ENCODE measurements at places on chromosomes 3 and 15. TPM values are rescaled to one million over a fixed set of nuclear protein-coding genes. Genes with fewer than 3 reads are reported as not detected.
A peak's percentile ranks its signal among the peaks of the same experiment; 100 is the strongest.

The ADAMTSL3 gene
- not detected for total RNA-seq

The VIPR1 gene
- not detected for total RNA-seq

The ADAMTS9 gene
- 0.22 TPM for total RNA-seq

The CNBP gene
- 228 TPM for total RNA-seq

The WDR93 gene
- 0.21 TPM for total RNA-seq

The P2RY1 gene
- total RNA-seq, result not detected

The CLRN1 gene
- not detected for total RNA-seq

The SLC38A3 gene
- not detected for total RNA-seq

The BOC gene
- total RNA-seq, result 12.9 TPM

The ATP8B4 gene
- total RNA-seq, result 0.81 TPM

The COL6A6 gene
- not detected for total RNA-seq

The VGLL3 gene
- total RNA-seq, result 113 TPM

The ADPRH gene
- 0.17 TPM for total RNA-seq

The STARD5 gene
- total RNA-seq, result 4.0 TPM

The LINGO1 gene
- not detected for total RNA-seq

The RPP25 gene
- total RNA-seq, result 1.3 TPM

The PRR20G gene
- not detected for total RNA-seq

The FURIN gene
- 77.4 TPM for total RNA-seq

The OIP5 gene
- 8.0 TPM for total RNA-seq

GRCh38 chr3:10783360-10784351 lies 32.4 kb upstream of the SLC6A11 start:
- no peaks in the 10 kb centered on the region for H3K4me1 ChIP-seq
- peak; percentile 29 for DNase-seq
- no peak overlapping the region for H3K27ac ChIP-seq
- H3K4me3 ChIP-seq, result no peak overlapping the region

DNA sequence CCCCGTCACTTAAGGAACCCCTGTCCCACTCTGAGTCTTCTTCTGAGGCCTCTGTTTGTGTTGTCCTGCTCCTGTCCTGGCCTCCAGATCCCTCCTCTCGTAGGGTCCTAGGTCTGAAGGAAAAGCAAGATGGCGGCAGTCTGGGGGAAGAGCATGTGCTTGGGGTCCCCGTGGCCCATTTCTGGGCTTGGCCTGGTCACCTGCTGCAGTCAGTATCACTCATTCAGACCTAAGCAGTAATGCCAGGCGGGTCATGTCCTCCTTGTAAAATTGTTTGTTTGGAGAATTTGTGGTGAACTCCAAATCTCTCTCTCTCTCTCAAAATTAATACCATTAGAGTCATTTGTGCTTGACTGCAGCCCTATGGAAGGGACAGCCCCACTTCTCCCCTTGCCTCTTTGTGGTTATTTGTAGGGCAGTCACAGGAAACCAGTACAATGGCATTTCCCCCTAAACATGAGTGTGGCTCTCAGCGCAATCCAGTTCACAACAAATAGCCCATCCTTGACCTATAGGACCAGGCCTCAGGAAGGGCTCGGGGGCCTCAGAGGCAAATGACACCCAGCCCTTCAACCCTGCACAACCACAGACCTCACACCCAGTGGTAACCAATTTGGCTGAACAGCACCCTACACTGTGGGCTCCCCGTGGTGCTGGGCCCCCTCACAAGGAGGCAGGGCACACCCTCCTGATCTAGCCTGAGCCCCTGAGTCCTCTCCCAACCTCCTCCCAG lies 173.5 kb downstream of the OR4M2 start:
- H3K27me3 ChIP-seq, result no peaks in the 10 kb centered on the region
- no peaks in the 10 kb centered on the region for H3K4me1 ChIP-seq

GRCh38 chr3:40294434-40294833 lies 15.1 kb upstream of the EIF1B start:
- H3K36me3 ChIP-seq, result no peaks in the 10 kb centered on the region
- no peak overlapping the region for H3K27ac ChIP-seq
- no peak overlapping the region for H3K4me3 ChIP-seq
- H3K4me1 ChIP-seq, result peaks cover 6% of the 10 kb centered on the region
- DNase-seq, result no peak
- no peaks in the 10 kb centered on the region for H3K27me3 ChIP-seq

- H3K4me3 ChIP-seq, result no peak overlapping the region
- no peak overlapping the region for H3K27ac ChIP-seq
- peaks cover 23% of the 10 kb centered on the region for H3K4me1 ChIP-seq
- H3K27me3 ChIP-seq, result peaks cover 5% of the 10 kb centered on the region
- H3K36me3 ChIP-seq, result no peaks in the 10 kb centered on the region
Measured at GRCh38 chr15:63395730-63396151, 14.1 kb upstream of the CA12 start.

- no peak overlapping the region for H3K4me3 ChIP-seq
- no peaks in the 10 kb centered on the region for H3K27me3 ChIP-seq
- H3K36me3 ChIP-seq, result peaks cover 4% of the 10 kb centered on the region
- no peak for DNase-seq
Measured at GRCh38 chr3:137693791-137694190, 70.3 kb upstream of the SOX14 start.

DNA sequence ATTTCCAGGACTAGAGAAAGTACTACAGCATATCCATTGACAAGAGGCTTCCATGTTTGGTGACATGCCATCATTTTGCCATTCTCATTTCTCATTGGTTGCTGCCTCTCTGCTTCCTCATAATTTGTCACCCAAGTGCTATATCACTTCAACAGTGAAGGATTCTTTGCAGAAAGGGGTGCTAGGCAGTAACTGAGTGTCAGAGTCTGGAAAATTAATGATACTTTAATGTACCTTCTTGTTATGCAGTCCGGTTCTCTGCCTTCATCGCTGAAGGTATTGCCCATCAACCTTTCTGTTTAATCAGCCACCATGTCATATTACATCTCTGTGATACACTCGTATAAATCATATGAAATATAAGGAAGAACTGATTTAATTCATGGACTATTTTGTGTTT lies 550.3 kb downstream of the ROBO2 start:
- no peaks in the 10 kb centered on the region for H3K4me1 ChIP-seq
- H3K27me3 ChIP-seq, result no peaks in the 10 kb centered on the region
- no peak overlapping the region for H3K27ac ChIP-seq
- no peaks in the 10 kb centered on the region for H3K36me3 ChIP-seq
- no peak for DNase-seq

DNA sequence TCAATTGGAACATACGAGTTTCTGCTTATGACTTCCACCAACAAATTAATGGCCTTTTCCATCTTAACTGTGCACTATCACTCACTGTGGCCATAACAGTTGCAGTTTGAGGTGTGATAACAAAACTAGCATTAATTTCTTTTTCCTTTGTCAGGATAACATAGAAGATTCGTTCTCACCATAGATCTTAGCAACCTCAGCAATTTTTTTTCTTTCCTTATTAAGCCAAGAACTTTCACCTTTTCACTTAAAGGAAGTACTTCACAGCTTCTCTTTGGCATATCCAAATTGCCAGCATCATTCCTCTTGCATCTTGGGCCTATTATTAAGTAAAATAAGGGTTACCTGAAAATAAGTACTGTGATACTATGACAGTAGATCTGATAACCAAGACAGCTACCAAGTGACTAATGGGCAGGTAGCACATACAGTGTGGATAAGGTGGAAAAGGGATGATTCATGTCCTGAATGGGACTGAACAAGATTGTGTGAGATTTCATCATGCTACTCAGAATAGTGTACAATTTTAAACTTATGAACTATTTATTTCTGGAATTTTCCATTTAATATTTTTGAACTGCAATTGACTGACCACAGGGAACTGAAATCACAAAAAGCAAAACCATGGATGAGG lies 46.6 kb downstream of the CEP70 start:
- DNase-seq, result no peak
- H3K36me3 ChIP-seq, result peaks cover 90% of the 10 kb centered on the region
- H3K4me3 ChIP-seq, result no peak overlapping the region
- no peaks in the 10 kb centered on the region for H3K4me1 ChIP-seq
- peaks cover 2% of the 10 kb centered on the region for H3K27me3 ChIP-seq

- no peak overlapping the region for H3K4me3 ChIP-seq
- no peak for DNase-seq
- no peaks in the 10 kb centered on the region for H3K36me3 ChIP-seq
Measured at GRCh38 chr3:26657348-26657976, 34.9 kb downstream of the LRRC3B start.

DNA sequence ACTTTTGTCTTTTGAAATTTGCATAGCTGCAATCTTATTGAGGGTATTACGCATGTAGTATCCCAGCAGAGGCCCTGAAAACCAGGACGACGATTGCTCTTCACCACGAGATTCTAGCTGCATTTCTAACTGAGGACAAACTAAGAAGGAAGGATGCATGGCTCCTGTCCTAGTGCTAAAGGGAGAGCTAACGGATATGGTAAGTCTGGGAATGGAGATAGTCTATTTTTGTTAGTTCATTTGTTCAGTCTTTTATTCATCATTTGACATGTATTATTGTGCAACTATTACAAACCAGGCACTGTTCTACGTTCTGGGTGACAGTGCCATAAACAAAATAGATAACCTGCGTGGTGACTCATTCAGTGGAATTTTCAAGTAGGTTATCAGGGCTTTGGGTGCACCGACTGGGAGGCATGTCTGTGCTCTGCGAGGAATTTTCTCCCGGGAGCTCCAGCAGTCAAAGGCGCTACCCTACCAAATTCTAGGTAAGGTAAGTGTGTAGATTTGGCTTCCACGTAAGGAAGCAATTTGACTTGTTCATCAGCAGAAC lies 51.9 kb upstream of the ETV5 start:
- H3K27me3 ChIP-seq, result peaks cover 21% of the 10 kb centered on the region
- H3K4me1 ChIP-seq, result no peaks in the 10 kb centered on the region
- H3K4me3 ChIP-seq, result no peak overlapping the region
- H3K27ac ChIP-seq, result no peak overlapping the region

GRCh38 chr3:108035751-108036150 lies 55.1 kb downstream of the CD47 start:
- peaks cover 2% of the 10 kb centered on the region for H3K27me3 ChIP-seq
- no peaks in the 10 kb centered on the region for H3K36me3 ChIP-seq
- no peak overlapping the region for H3K4me3 ChIP-seq
- DNase-seq, result no peak
- no peak overlapping the region for H3K27ac ChIP-seq
- H3K4me1 ChIP-seq, result peaks cover 27% of the 10 kb centered on the region

DNA sequence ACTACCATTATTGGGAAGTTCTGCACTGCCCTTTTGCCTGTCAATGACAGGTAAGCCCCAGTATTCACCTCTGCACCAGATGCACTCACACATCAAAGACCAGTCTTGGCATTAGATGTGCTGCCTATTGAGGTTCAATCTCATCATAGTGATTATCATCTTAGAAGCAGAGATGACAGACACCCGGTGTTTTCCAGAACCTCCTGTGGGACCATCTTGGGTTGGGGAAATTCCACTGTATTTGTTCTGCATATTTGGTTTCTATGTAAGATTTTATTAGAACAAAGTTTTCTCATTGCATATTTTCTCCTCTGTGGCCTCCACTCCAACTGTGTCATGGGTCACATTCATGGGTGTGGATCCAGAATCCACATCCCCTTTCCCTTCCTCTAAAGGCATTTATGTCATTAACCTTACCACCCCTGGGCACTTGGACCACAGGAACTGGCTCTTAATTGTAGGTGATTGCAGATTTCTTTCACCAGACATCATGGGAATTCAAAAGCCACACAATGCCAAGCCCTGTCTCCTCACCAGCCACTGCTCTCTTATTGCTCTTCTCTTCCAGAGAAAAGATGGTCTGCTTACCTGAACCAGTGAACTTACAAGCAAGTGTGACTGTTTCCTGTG lies 31.2 kb downstream of the PLA1A start:
- peaks cover 6% of the 10 kb centered on the region for H3K27me3 ChIP-seq
- no peaks in the 10 kb centered on the region for H3K36me3 ChIP-seq
- peaks cover 30% of the 10 kb centered on the region for H3K4me1 ChIP-seq
- H3K4me3 ChIP-seq, result no peak overlapping the region
- peak; percentile 33 for DNase-seq

GRCh38 chr3:182568876-182569275 lies 224.4 kb upstream of the ATP11B start:
- H3K27ac ChIP-seq, result no peak overlapping the region
- no peak overlapping the region for H3K4me3 ChIP-seq
- no peak for DNase-seq
- no peaks in the 10 kb centered on the region for H3K36me3 ChIP-seq
- H3K27me3 ChIP-seq, result no peaks in the 10 kb centered on the region

DNA sequence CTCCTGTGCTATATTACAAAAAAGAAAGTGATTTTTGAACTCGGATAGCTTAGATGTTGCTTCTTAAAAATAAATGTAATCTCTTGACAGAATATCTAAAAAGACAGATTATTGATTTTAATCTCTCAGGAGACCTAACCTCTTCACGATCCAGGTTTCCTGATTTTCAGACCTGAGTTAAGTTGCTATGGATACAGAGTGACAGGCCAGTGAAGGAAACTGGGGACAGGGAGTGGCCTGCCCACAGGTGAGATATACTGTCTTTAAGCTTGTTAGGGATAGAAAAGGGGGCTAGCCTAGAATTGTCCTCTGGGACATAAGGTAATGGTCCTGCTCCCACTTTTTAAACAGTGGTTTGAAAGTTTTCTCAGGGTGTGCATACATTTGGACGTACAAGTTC lies 73.2 kb downstream of the CCNL1 start:
- DNase-seq, result no peak
- no peaks in the 10 kb centered on the region for H3K36me3 ChIP-seq
- H3K4me3 ChIP-seq, result no peak overlapping the region

DNA sequence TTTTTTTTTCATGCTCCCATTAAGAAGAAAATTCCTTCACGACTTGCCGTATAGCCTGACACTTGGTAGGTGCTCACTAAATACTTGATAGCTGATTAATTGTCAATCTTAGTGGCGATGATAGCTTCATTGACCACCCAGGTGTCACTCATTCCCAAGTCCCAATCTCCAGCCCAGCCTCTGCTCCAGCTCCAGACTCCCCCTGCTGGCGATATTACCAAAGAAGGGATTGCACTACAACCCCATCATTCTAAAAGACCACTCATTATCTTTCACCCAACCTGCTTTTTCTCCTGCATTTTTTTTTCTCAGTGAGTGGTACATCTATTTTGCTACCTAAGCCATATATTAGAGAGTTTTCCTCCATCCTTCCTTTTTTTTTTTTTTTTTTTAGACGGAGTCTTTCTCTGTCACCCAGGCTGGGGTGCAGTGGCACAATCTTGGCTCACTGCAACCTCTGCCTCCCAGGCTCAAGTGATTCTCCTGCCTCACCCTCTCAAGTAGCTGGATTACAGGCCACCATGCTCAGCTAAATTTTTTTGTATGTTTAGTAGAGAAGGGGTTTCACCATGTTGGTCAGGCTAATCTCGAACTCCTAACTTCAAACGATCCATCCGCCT lies 19.5 kb upstream of the COMMD2 start:
- H3K27me3 ChIP-seq, result no peaks in the 10 kb centered on the region
- H3K27ac ChIP-seq, result no peak overlapping the region
- H3K4me3 ChIP-seq, result no peak overlapping the region
- no peaks in the 10 kb centered on the region for H3K36me3 ChIP-seq

Measured in HFFc6 (cell line).